ENCODE measurements at places on chromosomes 7 and 10. TPM values are rescaled to one million over a fixed set of nuclear protein-coding genes. Genes with fewer than 3 reads are reported as not detected.

GRM3 gene
- total RNA-seq: not detected

ODAD2 gene
- not detected for total RNA-seq

ABCC2 gene
- 0.05 TPM for total RNA-seq

INPP5A gene
- total RNA-seq: 108 TPM

BAG3 gene
- total RNA-seq: 152 TPM

RPEL1 gene
- not detected for total RNA-seq

GDF2 gene
- total RNA-seq: not detected

PGAM2 gene
- 1,123 TPM for total RNA-seq

CLDN3 gene
- not detected for total RNA-seq

ITIH2 gene
- total RNA-seq: not detected

COL13A1 gene
- total RNA-seq: 1.0 TPM

TMEM270 gene
- total RNA-seq: not detected

HOXA5 gene
- total RNA-seq: not detected

CYP3A7 gene
- not detected for total RNA-seq

TDRD1 gene
- total RNA-seq: 4.0 TPM

- DNase-seq: peak; percentile 88
Observed at GRCh38 chr7:1123715-1124114, 35.8 kb downstream of the GPER1 start.

GRCh38 chr7:50661345-50662040 lies 96.3 kb upstream of the DDC start:
- no peak for DNase-seq

- DNase-seq: no peak
Observed at GRCh38 chr10:92113911-92114600, 176.8 kb downstream of the CPEB3 start.

- DNase-seq: no peak
Observed at GRCh38 chr10:9166770-9167169, 1112.3 kb downstream of the GATA3 start.

DNA sequence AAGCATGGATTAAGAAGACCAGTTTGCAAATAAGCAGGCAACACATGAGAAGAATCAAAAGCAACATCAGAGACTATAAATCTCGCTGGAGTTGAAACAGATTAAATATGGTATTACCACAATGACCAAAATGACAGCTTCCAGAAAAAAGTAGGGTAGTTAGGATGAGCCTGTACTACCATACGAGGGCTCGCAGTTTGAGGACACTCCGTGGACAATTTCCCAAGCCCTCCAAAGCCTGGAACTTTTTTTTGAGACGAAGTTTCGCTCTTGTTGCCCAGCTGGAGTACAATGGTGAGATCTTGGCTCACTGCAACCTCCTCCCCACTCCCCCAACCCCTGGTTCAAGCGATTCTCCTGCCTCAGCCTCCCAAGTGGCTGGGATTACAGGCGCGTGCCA lies 1.0 kb downstream of the LRRC17 start:
- no peak for DNase-seq

DNA sequence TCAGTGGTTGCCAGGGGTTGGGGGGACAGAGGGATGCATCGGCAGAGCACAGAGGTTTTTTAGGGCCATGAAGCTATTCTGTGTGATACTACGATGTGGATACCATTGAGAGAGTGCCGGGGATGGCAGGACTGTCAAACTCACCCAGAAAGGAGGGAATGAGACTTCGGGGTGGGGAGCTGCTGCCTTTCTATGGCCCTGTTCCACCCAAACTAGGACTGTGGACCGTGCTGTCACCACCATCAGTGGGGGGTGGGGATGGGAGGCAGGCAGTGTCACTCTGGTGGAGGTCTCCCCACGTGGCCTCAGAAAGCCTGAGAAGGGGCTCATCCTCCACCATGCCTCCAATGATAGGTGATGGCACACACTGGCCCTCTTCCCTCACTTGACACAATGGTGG lies 146.2 kb downstream of the PTPN20 start:
- no peak for DNase-seq

DNA sequence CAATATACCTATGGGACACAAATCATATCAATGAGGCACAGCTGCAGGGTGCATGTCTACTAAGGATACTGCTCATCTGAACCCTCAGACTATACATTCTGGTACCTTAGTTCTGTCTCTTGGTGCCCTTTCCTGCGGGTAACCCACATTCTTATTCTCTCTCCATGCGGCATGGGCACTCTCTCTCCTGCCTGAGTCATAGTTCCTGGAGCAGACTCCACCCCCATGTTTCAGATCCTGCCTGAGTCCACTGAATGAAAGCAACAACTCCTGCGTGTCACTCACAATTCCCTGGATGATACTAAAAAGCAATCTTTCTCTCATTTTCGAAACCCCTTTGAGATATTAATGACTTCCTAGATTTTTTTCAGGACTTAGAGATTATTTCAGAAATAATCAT lies 653.1 kb upstream of the C7orf33 start:
- DNase-seq: no peak

GRCh38 chr7:108660465-108660864 lies 90.8 kb downstream of the DNAJB9 start:
- DNase-seq: no peak

DNA sequence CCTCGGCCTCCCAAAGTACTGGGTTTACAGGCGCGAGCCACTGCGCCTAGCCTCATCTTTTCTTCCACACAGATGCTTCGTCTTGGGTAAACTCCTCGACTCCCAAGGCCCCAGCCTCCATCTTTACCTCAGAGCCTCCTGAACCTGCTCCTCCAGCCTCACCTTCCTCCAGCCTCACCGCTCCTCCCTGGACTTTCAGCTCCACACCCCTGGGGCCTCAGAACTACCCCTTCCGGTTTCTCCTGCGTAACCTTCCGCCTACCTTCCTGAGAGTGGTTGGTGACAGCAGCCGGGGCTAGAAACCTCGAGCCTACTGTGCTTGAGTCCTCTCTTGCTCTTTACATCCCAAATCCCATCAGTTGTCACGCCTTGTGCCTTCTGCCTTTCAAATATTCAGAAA lies 45.8 kb downstream of the FKBP6 start:
- DNase-seq: no peak

DNA sequence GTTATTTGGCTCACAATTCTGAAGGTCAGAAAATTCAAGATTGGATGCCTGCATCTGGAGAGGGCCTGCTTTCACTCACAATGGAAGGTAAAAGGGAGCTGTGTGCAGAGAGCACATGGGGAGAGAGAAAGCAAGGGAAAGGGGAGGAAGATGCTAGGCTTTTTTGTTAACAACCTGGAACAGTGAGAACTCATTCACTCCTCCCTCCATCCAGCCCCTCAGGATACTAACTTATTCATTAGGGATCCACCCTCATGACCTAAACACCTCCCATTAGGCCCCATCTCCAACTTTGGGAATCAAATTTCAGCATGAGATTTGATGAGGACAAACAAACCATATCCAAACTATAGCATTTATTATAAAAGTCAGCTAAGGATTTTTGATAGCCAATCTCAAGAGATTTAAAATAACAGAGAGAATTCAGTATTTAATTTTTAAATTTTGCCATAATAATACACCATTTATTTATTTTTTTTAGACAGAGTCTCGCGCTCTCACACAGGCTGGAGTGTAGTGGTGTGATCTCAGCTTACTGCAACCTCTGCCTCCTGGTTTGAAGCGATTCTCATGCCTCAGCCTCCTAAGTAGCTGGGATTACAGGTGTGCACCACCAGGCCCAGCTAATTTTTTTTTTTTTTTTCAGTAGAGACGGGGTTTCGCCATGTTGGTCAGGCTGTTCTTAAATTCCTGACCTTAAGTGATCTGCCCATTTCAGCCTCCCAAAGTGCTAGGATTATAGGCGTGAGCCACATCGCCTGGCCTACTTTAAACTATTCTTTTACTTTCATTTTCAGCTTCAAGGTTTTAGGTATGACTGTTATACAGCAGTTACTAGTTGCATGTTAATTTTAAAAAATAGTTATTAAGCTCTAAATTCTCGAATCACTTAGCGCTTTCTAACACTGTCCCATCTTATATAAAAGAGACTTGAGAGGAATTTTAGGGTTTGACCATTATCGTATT lies 20.3 kb upstream of the ETV1 start:
- no peak for DNase-seq

GRCh38 chr10:48331436-48331835 lies 25.0 kb downstream of the MAPK8 start:
- DNase-seq: no peak

GRCh38 chr7:76064208-76064970 lies 16.5 kb downstream of the MDH2 start:
- no peak for DNase-seq

- DNase-seq: no peak
Observed at GRCh38 chr10:43982250-43982649, 333.6 kb upstream of the ZNF32 start.

DNA sequence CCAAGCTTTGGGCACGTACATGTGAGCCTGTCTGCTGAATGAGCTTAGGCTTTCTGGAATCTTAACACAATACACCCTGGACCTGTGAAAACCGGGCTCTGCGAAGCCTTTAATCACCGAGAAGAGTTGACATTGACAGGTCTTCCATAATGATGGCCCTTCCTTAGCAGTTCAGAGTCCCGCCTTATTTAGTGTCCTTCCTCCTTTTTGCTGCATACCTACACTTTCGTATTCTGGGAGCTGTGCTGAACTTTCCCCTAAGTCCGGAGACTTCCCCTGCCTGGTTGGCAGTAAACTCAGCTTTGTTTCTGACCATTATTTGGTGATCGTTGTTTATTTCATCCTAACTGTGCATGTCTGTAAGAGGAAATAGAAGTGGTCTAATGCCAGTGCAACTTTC lies 212.0 kb downstream of the CAMK1D start:
- DNase-seq: no peak

DNA sequence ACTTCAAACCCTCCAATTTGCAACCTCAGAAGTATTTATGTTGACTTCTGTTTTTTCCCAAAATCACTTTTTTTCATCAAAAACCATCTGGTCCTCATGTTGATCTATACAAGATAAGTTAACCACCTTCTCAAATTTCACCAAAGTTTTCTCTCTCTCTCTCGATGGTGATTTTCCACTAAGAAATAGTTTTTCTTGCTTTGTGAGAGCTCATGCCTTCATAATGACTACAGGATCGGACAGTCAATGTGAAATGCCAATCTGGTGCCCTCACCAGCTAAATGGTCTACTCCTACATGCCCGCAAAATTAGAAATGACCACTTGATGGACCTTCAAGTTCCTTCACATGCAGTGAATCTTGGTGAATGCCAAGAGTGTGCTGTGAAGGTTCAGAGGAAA lies 40.4 kb downstream of the CNNM1 start:
- DNase-seq: no peak

DNA sequence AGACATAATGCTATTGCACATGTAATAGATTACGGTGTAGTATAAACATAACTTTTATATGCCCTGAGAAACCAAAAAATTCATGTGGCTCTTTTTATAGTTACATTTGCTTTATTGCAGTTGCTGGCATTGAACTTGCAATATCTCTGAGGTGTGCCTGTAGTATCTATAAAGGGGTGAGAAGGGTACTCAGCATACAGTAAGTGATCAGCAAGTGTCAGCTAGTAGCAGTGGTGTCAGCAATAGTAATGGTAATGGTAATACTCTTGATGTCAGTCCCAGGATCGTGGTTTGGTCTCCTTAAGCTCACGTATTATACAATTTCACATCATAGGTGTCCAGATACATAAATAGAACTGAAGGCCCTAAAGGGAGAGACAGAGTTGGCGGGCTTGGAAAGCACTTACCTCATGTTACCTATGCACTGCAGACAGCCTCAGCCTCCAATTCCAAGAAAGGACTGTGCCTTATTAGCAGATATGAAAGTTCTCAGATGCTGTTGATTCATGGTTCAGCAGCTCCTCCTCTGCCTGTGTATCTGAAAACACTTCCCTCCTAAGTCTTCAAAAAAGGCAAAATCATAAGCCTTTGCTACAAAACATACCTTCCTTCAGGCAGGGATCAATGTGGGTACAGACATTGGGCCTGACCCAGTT lies 6.6 kb upstream of the GIMAP7 start:
- DNase-seq: no peak

DNA sequence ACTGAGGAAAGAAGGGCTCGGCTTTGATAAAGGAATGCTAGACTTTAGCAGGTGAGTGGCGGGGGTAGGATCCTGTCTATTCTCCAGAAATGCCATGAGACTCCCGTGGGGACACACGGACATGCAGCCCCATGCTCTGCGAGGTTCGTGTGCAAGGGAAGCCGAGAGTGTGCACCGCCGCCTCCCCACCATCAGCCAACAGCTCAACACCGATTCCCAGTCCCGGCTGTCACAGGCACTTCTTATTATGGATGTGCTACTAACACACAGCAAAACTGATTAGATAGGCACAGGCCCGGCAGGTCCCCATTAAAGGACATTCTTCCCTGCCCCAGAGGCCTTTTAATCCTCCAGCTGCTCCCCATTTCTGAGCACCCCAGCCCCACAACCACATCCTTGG lies 154.4 kb downstream of the PRKAG2 start:
- no peak for DNase-seq

- DNase-seq: no peak
Observed at GRCh38 chr7:22934023-22934422, 79.9 kb downstream of the HYCC1 start.

GRCh38 chr7:120869700-120870099 lies 11.8 kb upstream of the TSPAN12 start:
- no peak for DNase-seq

- DNase-seq: no peak
Observed at GRCh38 chr7:70730451-70731110, 401.4 kb upstream of the GALNT17 start.

GRCh38 chr10:62058476-62058875 lies 157.0 kb downstream of the ARID5B start:
- no peak for DNase-seq

- no peak for DNase-seq
Observed at GRCh38 chr7:80133361-80134114, 1.1 kb upstream of the GNAI1 start.

DNA sequence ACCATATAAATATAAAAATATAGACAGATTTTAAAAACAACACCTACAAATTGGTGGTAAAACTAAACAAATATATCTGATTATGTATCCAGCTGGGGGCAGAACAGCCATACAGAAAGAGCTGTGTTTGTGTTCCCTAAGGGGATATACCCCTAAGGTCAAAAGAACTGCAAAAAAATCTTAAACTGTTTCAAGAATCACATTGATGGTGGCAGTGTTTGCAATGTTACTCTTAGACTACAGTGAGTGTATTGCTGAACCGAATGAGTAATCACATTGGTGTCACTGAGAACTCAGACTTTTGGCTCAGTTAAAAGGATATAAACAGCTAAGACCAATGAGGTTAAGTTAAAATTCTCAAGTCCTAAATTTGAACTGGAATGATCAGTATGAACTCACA lies 27.1 kb upstream of the PTPRN2 start:
- DNase-seq: no peak

- no peak for DNase-seq
Observed at GRCh38 chr7:112770051-112770450, 20.1 kb downstream of the TMEM168 start.

GRCh38 chr7:51764976-51765375 lies 448.4 kb upstream of the COBL start:
- no peak for DNase-seq

- DNase-seq: no peak
Observed at GRCh38 chr7:124390301-124390700, 357.4 kb upstream of the TMEM229A start.

All from Right ventricle myocardium inferior (tissue), 1 donor.